ENCODE measurements at places on chromosomes 11 and 22. TPM values are rescaled to one million over a fixed set of nuclear protein-coding genes. Genes with fewer than 3 reads are reported as not detected.

OR2AG1 gene
- not detected for total RNA-seq

GRM5 gene
- not detected for total RNA-seq

ABTB2 gene
- 22.4 TPM for total RNA-seq

RAB39A gene
- 0.39 TPM for total RNA-seq

TMPRSS4 gene
- total RNA-seq: not detected

OR51B2 gene
- not detected for total RNA-seq

MIAT gene
- 0.79 TPM for total RNA-seq

NCR3LG1 gene
- 1.4 TPM for total RNA-seq

TRIM49 gene
- total RNA-seq: not detected

PANX3 gene
- total RNA-seq: not detected

CRACR2B gene
- 1.2 TPM for total RNA-seq

OR52I1 gene
- total RNA-seq: not detected

CYP2R1 gene
- 13.3 TPM for total RNA-seq

MISFA gene
- 0.39 TPM for total RNA-seq

RAB3IL1 gene
- 0.79 TPM for total RNA-seq

OR51B5 gene
- not detected for total RNA-seq

NXPE1 gene
- total RNA-seq: not detected

TENM4 gene
- 6.8 TPM for total RNA-seq

GRAMD4 gene
- 12.2 TPM for total RNA-seq

SYCE3 gene
- not detected for total RNA-seq

OR4C46 gene
- not detected for total RNA-seq

MFRP gene
- total RNA-seq: not detected
